ENCODE measurements at places on chromosomes 11 and 22.

DNA sequence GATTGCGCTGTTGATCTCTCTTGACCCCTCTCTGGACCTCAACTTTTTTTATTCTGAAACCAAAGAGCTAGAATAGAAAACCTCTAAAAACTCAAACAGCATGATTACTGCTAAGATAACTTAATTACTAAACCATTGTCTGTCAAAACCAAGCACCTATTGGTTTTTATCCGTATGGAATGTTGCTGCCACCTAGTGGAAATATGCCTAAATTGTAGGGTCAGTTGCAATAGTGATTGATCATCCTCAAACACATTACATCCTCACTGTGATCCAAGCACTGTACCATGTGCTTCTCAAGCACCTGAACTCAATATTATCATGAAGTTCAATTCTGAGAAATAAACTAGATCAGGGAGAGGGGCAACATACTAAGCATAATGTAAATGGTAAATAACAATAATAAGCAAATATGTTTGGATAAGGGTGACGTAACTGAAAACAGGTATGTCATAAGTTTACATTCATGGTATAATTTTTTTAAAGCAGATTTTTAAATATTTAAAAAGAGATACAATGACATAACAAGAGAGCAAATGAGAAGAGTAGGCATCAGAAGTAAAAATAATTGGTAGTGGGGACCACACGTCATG is 3.8 kb upstream of the OR5A2 start:
- no peak for DNase-seq

DNA sequence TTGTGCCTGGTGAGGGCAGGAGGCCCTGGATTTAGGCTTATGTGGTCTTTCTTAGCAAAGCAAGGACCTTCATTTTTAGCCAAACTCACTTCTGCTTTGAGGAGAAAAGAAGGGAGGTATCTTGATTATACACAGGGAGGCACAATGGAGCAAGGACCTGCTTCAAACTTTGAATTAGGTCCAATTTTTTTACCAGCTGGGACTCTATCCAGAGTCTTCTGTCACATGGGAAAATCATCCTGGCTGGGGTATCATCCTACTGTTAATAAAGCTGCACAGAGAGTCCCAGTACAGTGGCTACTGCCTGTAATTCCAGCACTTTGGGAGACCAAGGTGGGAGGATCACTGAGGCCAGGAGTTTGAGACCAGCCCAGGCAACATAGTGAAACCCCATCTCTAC is 87.8 kb downstream of the CWC15 start:
- DNase-seq = no peak

GRCh38 chr22:45682064-45682463 is 10.4 kb downstream of the ATXN10 start:
- DNase-seq = no peak

DNA sequence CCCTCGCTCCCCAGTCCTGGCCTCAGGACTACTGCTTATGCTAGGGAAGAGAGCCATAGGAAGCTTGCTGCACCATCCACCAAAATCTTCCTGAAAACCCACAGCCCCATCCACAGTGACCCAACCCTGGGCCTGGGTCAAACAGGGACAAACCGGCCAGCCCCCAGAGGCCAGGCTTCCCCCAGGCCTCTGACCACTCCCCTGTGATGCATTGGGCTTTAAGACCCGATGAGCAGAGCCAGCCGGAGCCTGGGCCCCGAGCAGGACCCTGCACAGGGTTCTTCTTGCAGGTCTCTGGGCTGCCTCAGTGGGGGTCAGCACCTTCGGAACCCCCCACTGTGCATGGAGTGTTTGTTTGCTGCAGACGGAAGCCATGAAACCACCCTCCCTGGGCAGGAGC is 583.7 kb downstream of the BRD1 start:
- no peak for DNase-seq

GRCh38 chr11:41522899-41523672 is 63.6 kb upstream of the LRRC4C start:
- no peak for DNase-seq

DNA sequence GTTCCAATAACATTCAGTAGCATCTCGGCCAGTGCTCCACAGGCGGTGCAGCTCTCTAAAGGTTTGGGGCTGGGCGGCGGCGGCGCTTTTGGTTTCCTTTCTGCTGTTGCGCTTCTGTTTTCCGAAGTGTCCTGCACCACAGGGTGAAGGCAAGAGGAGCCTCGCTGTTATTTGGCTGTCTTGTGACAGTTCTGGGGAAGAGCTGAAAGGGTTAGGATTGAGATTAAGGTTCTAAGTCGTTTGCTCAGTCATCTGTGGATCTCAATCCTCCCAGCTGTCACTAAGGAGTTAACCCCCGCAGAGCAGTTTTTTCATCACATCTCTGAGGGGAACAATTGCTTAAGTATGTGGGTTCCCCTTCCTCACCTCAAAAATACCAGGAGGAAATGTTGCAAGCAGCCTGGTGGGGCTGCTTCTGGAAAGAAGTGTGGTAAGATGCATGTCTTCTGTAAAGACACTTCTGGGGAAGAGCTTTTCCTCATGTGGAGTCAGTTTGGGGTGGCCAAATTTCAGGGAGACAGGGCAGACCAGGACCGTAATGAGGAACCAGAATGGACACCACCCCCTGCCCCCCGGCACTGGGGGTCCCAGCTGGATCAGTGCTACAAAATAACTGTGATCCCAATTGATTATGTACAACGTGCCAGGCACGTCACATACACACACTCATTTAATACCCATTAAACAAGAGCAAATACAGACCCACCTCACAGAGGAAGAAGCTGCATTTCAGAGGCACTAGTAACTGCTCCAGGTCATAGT is 14.2 kb downstream of the TMEM121B start:
- DNase-seq = peak; percentile 63

- DNase-seq = no peak
Observed at GRCh38 chr11:3614742-3615171, 27.0 kb downstream of the ART5 start.

GRCh38 chr11:90700789-90701439 is 478.1 kb upstream of the CHORDC1 start:
- DNase-seq = no peak

DNA sequence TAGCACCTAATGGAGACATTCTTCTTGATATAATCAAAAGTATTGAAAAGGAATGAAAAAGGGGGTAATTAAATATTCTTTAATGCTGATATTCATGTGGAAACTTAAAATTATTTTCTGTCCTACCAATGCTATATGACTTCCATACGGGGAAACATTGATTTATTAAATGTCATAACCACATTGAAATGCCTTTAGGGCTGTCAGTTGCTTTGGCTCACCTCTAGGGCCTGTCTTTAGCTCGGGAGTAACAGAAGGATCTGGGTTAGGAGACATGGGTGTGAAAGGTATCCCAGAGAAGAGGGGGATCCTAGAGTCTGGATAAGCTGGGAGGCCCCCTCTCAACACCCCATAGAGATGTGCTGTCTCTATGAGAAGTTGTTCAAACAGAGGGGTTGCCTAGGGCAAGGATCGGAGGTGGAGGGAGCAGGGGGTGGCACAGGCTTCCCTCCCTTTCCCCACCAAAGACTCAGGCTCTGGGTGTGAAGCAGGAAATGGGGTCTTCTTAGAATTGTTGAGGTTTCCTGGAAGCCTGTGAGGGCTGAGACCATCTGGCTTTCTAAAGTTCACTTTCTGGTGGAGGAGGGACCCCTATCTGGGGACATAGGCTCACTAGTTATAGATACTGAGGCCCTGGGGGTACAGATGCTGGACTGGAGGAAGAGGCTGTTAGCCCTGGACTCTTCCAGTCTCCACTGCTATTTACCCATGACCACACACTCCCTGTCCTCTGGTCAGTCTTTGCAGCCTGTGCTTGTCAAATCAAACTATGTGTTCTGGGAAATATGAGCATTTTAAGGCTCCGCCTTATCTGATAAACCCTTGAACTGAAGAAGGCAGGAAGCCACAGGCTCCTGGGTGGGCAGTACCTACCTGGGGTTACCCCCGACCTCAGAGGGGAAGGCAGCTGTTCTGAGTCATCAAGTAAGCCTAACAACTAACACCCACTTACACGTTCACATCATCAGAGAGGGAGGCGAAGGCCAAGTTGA is 55.8 kb upstream of the RRAS2 start:
- DNase-seq = peak; percentile 75

GRCh38 chr11:122769126-122769780 is 69.0 kb upstream of the CRTAM start:
- DNase-seq = no peak

GRCh38 chr11:16809886-16810668 is 71.6 kb downstream of the C11orf58 start:
- DNase-seq = no peak

- no peak for DNase-seq
Observed at GRCh38 chr11:57332694-57333440, 2.8 kb downstream of the SSRP1 start.

GRCh38 chr11:120068114-120068573 is 69.8 kb downstream of the TRIM29 start:
- DNase-seq = no peak

- DNase-seq = no peak
Observed at GRCh38 chr11:62721994-62722393, 5.3 kb downstream of the HNRNPUL2 start.

DNA sequence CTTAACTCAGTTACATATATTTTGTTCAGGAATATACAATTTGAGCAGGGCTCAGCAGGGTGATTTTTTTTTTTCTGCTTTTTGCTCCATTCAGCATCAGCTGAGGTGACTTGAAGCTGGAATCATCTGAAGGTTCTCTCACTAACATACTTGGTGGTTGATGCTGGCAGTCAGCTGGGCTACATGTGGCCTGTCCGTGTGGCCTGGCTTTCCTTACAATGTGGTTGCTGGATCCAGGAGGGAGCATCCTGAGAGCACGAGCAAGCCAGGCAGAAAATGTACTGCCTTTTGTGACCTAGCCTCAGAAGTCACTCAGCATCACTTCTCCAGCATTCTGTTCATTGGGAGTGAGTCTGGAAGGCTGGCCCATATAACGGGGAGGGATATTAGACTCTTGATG is 151.6 kb upstream of the E2F8 start:
- DNase-seq = no peak

- no peak for DNase-seq
Observed at GRCh38 chr22:29382580-29383302, 5.6 kb downstream of the AP1B1 start.

DNA sequence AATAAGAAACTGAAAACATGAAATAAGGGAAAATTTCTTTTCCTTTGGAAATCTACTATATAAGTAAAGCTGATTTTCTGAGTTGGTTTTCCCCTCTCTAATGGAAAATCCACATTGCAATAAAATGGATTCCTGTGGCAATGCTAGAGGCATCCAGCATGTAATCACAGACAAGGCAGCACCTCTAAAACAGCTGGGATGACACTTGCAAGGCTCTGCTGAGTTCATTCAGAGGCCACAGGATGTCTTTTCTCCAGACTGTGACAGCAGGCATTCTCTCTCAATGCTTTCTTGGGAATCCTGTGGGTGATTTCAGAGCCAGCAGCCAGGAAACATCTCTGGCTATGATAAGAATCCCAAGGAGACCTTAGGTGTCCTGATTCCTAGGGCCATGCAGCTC is 201.3 kb upstream of the BLID start:
- DNase-seq = no peak

GRCh38 chr11:120774591-120775386 is 249.1 kb upstream of the TBCEL start:
- DNase-seq = no peak

DNA sequence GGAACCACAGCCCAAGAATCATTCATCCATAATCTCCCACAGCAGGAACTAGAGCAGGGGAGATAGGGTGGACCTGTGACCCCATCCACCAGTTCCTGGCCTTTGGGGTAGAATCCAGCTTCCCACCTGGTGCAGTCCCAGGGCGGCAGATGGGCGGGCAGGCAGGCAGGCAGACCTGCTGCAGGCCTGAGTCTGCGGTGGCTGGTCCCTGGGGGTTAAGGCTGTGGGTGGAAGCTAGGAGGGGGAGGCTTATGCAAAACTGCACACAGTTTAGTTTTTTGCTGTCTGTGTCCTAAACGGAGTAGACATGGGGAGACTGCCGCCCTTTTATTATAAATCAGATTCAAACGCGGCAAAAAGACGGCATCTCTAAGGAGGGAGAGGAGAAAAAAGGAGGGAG is 4.5 kb upstream of the NEFH start:
- no peak for DNase-seq

DNA sequence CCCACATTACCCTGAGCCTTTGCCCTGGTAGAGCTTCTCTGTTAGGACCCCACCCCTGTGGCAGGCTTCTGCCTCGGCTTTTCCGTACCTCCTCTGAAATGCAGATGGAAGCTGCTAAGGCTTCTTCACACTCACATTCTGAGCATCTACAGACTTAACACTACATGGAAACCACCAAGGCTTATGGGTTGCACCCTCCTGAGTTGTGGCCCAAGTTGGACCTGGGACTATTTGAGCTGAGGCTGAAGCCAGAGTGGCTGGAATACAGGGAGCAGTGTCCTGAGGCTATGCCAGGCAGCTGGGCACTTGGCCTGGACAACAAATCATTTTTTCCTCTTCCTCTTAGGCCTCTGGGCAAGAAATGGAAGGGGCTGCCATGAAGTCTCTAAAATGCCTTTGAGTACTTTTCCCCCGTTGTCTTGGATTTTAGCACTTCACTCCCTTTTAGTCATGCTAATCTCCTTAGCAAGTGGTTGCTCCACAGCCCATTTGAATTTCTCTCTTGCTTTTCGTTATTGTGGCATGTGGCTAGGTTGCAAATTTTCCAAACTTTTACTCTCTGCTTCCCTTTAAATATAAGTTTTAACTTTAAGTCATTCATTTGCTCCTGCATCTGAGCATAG is 114.8 kb upstream of the FIBIN start:
- DNase-seq = no peak

DNA sequence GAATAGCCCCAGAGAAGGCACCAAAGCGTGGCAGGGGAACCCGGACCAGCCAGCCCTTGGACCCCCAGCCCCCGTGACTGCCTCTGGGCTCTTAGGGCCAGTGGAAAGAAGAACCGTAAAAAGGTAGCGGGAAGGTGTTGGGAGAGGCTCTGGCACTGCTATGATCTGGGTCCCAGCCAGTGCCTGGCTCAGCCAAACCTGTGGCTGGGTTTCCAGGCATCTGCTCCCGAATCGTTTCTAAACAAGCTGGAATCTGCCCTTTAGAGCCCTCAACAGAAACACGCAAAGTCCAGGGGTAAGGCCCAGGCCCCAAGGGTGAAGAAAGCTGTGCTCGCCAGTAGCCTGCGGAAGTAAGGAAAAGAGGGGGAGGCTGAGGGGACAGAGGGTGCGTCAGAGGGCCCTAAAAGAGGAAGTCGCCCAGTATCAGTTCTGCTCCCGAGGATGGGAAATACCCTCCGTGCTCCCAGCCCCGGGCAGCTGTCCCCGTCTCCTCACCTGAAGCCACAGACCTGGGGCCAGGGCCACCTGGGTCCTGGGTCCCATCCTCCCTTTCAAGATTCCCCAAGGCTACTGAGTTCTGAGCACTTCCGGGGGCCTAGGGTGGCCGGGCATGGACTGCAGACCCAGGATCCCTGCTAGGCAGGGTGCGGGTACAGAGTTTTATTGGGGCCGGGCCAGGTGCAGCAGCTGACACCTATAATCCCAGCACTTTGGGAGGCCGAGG is 24.7 kb downstream of the IL10RA start:
- peak; percentile 30 for DNase-seq

- no peak for DNase-seq
Observed at GRCh38 chr22:46012881-46013281, 35.9 kb upstream of the WNT7B start.

DNA sequence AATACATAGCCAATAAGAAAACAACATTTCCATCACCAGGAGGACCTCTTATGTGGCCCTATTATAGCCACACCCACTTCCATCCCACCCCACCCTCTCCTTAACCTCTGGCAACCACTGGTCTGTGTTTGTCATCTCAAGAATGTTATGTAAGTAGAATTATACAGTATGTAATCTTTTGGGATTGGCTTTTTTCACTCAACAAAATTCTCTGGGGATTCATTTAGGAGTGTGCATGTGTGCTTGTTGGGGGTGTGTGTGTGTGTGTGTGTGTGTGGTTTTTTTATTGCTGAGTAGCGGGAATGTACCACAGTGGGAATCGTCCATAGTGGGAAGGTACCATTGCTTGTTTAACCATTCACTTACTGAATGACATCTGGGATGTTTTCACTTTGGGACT is 5.2 kb downstream of the KCNJ5 start:
- no peak for DNase-seq
